ENCODE measurements at places on chromosomes 11 and 22.

- DNase-seq: no peak
Observed at GRCh38 chr11:97667057-97667456, 1277.2 kb downstream of the JRKL start.

DNA sequence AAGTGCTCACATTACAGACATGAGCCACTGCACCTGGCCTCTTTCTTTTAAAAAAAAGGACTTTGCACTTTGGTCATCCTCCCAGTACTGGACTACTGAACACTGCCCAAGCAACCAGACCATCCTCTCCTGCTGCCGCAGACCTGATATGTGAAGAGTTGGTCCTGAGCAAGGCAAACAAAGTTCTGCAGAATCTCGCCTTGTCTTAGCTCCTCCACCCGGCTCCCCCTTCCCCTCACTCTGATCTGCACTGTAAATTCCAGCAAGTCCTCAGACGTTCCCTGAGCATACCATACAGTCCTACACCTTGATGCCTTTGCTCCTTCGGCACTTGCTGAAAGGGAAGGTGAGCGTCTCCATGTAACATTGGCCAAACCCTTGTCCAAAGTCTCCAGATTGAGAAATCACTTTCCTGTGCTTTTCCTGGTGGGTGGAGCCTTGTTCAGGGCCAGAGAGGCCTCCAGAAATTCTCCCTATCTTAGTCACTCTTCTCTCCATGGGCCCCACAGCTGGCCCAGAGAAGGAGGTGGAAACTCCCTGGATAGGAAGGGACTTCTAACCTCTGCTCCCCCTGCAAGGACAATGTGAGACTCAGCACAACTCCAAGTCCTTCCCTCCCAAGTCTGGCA lies 47.0 kb upstream of the TIMP3 start:
- no peak for DNase-seq

- no peak for DNase-seq
Observed at GRCh38 chr11:114040706-114041211, 18.8 kb upstream of the ZBTB16 start.

DNA sequence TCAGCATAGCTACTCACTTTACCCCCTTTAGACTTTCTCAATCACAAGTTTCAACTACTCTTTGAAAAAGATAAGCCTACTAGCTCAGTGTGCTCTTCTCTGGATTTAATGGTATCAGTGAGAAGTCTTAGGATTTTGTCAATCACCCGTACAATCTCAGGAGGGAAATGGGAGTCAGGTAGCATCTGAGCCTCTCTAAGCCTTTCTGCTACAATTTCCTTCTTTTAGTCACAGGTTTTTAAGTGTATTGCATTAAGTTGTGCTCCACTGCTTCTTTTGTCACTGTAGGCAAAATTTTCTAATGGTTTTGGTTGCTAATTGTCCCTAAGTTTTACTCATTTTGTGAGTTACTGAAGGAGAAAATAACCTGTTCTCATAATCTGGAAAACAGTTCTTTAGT lies 758.5 kb upstream of the CCDC90B start:
- no peak for DNase-seq

DNA sequence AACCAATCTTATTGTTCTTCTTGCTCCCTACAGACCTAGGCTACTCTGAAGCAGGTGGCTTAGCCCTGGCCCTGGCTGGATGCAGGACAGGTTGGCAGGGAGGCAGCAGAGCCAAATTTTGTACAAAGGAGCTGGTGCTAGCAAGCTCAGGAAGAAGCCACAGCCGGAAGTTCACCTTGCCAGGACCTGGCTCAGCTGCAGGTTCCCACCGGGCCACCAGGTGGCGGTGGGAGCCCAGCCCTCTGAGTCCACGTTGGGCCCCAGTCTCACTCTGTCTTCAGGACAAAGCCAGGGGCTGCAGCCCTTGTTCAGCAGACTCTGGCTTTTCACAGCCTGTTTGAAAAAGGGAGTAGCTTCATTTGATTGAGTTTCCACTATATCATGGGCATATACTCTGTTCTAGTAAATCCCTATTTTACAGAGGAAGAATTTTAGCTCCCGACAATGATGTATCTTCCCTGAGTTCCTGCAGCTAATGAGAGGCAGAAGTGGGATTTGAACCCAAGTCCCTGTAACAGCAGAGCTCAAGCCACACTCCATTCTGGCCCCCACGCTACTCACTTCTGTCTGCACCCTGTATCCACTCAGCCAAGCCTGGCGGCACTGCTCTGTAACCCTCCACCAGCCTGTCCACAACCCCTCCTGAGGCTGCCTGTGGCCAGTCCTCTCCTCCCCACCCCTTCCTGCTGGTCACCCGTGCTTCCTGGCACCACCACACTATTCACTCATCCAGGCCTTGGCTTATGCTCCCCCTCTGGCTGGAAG lies 3.3 kb downstream of the TKFC start:
- DNase-seq: peak; percentile 68

GRCh38 chr11:102864724-102865123 lies 10.1 kb downstream of the MMP12 start:
- no peak for DNase-seq

- no peak for DNase-seq
Observed at GRCh38 chr22:17890245-17890671, 116.0 kb upstream of the BID start.

- no peak for DNase-seq
Observed at GRCh38 chr11:100727410-100727809, 40.3 kb downstream of the ARHGAP42 start.

GRCh38 chr11:66851698-66852465 lies 5.0 kb upstream of the LRFN4 start:
- DNase-seq: no peak

DNA sequence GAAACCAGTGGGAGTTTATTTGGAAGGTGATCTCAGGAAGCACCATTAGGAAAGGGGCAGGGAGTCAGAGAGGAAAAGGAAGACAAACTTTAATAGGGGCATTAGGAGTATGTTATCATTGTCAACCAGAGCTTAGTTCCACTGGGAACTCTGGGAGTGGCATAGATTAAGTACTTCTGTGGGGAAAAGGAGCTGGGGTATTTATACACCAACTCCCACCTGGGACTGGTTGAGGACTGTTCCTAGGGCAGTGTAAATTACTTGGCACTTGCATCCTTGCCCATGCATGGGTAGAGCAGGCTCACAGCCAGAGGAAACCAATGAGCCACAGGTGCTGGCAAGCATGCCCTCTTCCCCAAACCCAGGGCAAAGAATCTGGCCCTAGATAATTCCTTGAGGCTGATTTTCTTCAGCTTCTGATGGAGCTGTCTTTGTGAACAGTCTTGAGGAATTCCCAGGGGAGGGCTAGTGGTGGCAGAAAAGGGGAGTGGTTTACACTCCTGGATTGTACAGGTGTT lies 541.2 kb downstream of the MIAT start:
- no peak for DNase-seq

GRCh38 chr11:57646799-57647303 lies 2.9 kb downstream of the YPEL4 start:
- no peak for DNase-seq

- no peak for DNase-seq
Observed at GRCh38 chr22:43878831-43879550, 12.8 kb downstream of the PNPLA5 start.

GRCh38 chr22:33415401-33415800 lies 357.2 kb upstream of the SYN3 start:
- DNase-seq: no peak

GRCh38 chr11:72840780-72841179 lies 26.6 kb downstream of the ATG16L2 start:
- no peak for DNase-seq

- DNase-seq: no peak
Observed at GRCh38 chr11:87473174-87473573, 435.4 kb downstream of the TMEM135 start.

DNA sequence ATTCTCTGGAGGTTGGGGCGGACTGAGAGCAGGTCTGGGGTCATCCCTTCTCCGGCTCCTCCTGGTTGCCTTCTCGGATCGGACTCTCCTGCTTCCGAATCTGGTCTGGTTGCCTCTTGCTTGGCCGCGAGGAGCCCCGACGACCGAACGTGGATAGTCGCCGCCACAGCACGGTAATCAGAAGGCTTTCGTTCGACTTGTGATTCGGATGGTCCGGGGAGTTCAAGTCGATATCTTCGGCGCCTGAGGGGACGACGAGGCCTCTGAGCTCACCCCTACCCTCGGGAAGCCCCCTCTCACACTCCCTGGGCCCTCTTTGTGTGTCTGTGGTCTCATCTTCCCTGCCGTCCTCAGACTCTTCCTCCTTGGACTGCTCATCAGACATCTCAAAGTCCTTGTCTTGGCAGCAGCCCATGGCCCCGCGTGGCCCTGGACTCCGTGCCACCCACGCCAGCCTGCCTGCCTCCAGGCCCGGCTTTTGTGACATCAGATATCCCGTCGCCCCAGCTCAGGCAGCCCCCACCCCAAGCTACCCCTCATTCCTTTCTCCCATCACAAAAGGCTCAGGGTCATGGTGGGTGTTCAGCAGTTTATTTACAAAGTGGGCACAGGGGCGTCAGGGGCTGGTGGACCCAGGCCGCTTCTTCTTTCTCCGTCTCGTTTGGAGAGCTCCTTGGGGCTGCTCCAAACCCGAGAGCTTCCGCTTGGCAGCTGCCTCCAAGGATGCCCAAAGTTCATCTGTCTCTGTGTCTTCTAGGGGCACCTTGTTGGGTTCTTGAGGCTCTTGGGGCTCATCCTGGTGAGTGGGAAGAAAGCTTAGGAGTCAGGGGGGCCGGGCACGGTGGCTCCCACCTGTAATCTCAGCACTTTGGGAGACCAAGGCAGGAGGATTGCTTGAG lies at the start of gene TEX54:
Gene TEX54 (minus strand): TSS at position 506 of the 899 bp plus-strand sequence.
- DNase-seq: no peak

DNA sequence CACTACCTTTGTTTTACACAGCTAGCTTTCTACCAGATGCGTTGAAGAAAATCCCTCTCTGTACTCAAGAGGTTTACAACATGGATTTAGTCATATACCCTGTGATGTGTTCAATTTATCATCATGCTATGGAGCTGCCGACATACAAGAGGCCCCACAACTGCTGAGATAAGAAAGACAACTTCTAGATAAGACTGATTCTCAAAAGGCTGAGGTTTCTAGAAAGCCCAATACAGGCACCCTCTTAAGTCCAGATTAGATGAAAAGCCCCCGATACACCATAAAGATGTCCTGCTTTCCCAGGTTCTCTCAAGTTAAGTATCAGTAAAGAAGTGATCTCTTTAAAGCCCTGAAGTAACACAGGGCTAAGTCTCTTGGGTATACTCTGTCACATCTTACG lies 14.3 kb downstream of the MTCH2 start:
- no peak for DNase-seq

- DNase-seq: no peak
Observed at GRCh38 chr11:29324328-29324727, 692.5 kb downstream of the KCNA4 start.

DNA sequence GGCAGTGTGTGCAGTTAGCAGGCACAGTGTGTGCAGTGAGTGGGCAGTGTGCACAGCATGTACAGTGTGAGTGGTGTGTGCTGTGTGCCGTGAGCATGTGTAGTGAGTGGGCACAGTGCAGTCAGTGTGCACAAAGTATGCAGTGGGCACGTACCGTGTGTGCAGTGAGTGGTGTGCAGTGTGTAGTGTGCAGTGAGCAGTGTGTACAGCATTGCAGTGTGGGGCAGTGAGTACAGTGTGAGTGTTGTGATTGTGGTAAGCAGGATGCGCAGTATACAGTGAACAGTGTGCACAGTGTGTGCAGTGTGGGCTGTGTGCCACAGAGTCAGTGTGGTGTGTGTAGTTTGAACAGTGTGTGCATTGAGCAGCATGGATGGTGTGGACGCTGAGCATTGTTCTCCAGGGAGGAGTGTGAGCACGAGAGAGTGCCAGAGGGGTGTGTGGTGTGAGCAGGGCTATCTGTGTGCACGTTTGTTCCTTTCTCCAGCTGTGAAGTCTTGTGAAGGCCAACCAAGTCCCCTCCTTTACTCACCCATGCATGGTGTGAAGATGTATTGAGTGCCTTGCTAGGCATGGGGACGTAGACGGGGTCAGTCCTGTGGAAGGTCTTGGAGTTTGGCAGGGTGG lies 3.0 kb downstream of the SHANK3 start:
- DNase-seq: no peak

- no peak for DNase-seq
Observed at GRCh38 chr22:36026741-36027140, 1.9 kb downstream of the RBFOX2 start.

- no peak for DNase-seq
Observed at GRCh38 chr11:22780952-22781593, 48.5 kb downstream of the SVIP start.

DNA sequence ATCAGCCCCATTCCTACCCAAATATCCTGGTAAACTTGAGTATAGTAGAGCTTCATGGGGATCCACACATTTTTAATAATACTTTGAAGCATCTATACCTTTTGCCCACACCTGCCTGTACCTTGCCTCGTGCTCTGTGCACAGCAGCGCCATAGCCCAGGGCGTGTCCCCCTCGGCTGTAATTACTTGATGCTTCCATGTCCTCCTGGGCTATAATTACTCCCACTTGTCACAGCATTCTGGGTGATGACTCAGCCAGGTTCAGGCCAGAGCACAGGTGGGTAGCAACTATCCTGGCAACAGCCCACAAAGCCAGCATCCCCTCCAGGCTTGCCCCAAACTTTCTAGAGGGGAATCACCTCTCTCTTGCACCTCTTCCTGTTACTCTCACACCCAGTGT lies 23.7 kb upstream of the SLC36A4 start:
- DNase-seq: no peak

DNA sequence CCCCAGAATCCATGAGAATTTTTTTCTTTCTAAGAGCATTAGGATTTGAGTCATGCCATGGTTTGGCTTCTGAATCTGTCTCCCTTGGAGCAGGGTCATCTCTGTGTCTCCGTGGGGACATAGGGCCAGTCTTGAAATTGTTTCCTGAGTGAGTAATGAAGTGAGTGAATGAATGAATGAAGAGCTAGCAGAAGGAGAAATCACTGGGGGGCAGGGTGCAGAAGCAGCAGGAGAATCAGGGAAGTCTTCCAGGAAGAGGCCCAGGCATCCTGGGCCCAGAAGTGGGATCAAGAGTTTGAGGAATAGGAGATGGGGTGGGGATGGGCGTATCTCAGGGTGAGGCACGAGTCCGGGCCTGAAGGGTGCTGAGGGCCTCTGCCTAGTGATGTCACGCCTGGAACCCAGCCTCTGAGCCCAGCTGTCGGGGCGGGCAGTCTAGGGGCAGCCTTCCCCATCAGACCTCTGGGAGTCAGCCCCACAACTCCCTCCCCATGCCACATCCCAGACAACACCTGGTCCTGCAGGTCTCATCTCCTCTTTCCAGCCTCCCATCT lies 12.5 kb upstream of the MGAT3 start:
- no peak for DNase-seq

DNA sequence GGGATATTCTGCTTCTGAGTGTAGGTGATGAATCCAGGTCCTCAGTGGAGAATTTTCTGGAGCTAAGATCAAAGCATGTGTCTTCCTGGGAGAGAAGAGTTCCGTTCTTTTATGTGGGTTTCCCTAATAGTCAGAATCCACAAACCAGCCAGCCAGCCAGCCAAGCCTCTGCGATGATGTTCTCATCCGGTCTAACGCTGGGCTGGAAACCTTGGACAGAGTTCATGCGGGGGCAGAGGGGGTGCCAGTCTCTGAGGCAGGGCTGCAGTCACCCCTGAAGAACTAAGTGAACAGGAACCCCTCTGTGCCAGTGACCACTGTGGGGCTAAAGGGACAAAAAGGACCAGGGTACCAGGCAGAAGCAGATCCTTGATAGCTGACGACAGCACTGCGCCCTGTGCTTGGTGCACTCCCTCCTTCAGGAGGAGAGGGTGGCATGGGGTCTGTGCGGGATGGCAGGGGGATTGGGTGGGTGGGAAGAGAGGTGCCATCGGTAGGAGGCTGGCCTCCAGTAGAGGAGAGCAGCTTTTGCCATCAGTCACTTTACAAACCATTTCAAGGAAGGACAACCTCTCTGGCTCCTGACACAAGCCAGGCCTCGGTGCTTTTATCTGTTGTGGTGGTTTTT lies 27.1 kb downstream of the ADAMTS15 start:
- no peak for DNase-seq

GRCh38 chr11:80182901-80183300 lies 742.1 kb upstream of the TENM4 start:
- no peak for DNase-seq

Data from stimulated activated CD4-positive, alpha-beta T cell treated with anti-CD3 and anti-CD28 coated beads, Interleukin-1b, Interleukin-23, amount 100 ng/mL, for 1 hour (primary cell).